ENCODE measurements at places on chromosomes 5 and 9.

- no peak for DNase-seq
These were observed 300.5 kb upstream of the ISL1 start for GRCh38 chr5:51082741-51083140.

DNA sequence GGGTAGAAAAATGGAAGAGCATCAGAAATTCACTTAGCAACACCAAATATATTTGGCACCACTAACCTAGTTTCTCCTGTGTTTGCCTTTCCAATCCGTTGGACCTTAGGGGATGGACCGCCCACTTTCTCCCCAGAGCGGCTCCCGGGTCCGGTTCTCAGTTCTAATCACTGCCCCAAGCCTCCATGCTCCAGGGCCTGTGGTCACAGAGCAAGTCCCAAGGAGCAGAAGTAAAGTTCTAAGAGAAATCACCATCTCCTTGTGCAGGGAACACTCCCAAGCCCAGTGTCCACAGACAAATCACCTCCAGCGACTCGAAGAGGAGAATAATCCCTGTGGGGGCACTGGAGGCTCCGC lies 728 bp upstream of the SLC1A1 start:
- DNase-seq: no peak

GRCh38 chr5:172659909-172660628 lies 19.0 kb downstream of the NEURL1B start:
- peak; percentile 91 for DNase-seq

DNA sequence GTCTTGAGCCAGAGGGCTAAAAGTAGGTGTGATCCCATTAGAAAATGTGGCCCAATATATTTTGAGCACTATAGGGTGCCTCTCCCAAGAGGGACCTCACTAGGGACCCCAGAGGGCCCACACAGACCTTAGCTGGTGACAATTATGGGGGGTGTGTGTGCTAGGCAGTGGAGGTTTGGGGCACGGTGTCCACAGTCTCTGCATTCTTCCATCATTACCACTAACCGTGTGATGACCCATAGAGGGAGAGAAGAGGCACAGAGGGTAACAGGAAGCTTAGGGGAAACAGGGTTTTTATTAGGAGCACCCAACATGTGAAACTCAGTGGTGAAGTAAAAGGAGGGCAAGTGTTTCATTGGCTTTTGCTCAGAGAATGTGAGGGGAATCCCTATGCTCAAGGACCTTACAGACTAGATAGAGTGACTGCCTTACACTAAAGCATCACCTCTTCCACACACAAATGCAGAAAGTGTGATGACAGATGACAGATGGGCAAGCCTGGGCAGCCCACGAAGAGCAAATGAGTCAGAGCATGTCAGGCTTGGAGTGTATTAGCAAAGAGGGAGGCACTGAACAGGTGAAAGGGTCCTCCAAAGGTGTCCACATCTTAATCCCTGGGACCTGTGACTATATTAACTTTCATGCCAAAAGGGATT lies 2.5 kb upstream of the ACTL7A start:
- no peak for DNase-seq

GRCh38 chr5:134175921-134176510 lies 734 bp downstream of the SKP1 start:
- DNase-seq: no peak

DNA sequence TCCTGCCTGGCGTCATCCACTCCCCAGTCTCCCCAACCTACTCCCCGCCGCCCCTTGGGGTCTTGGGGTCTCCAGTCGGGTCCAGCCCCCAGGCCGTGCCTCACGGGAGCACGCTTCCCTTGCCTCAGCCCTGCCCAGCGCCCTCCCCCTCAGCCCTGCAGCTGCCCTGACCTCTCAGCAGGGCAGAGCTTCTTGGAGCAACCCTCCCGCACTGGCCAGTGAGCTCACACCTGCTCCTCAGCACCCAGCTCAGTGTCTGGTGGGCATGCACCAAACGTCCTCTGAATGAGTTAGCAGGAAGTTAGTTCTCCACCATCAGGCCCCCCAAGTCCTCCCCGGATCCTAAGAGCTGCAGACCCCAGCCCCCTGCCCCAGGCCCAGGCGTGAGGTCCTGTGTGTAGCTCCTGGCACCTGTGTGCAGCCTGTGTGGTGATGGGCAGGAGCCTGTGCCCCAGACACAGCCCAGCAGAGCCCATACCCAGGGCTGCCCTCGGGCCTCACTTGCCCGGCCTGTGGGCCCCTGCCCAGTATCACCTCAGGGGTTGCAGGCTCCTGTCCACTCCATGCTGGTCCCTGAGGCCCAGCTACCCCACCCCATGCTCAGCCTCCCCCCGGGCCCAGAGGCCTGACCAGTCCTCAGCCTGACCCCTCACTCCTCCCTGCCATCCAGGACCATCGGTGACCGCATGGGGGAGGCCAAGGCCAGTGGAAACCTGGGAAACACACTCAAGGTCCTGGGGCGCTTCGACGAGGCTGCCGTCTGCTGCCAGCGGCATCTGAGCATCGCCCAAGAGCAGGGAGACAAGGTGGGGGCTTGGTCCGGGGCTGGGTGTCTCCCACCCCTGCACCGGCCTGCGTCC lies 8.2 kb downstream of the GPSM1 start:
- no peak for DNase-seq

DNA sequence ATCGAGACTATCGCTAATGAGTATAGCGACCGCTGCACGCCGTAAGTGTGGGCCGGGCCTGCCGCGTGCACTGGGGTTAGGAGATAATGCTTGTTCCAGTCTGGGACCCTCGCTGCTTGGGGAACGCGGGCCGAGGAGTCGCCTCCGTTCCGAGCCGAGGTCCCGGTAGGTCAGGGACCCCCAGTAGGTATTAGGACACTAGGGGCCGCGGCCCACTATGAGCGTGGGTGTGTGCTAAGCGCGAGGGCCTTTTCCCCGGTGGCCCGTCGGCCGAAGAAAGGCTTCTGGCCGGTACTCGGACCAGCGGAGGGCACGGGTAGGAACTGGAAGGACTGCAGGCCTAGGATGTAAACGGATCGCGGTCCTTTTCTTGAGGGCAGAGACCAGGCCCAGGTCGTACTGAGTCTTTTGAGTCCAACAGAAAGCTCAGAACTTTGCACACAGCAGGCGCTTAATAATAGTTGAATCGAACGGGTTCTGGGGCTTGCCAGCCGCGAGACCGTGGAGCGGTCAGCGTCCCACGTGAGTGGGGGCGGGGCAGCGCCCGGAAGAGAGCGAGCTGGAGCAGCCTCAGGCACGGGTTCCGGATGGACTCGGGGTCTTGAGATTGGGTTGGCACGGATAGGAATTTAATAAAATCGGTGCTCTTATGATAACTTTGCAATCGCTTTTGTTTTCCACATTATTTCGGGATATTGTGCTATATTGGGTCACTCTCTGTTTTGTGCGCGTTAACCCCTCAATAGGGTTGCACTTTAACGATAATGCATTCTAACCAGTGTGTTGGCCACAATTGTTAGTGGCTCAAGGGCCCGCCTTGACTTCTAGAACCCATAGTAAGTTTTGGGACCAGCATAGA lies 733 bp downstream of the HSPA4 start:
- DNase-seq: peak; percentile 79

DNA sequence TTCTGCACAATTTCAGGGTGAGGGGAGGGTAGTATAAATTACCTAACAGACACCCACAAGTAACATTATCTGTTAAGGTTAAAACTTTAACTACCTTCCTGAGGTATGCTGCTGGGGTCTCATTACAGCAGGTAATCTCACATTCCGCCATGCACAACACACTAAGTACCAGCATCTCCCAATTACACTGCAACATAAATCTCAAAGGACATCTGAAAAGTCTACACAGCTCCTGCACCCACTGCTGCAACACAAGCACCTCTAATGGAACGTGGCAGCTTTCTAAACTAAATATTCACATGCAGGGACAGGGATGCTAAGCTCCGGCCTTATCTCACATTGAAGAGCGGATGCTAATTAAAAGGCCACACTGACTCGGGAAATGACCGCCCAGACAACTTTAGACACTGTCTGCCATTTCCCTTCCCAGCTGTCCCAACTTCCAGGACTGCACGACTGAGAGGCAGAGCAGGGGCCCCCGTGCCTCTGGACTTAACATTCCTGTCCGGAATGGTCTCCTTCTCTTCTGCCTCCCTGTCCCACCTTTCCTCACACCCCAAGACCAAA lies 45.9 kb downstream of the PSMB7 start:
- DNase-seq: no peak

- DNase-seq: no peak
These were observed 310.7 kb downstream of the RAB3C start for GRCh38 chr5:58893551-58893950.

GRCh38 chr9:124267271-124267807 lies 9.6 kb downstream of the NEK6 start:
- DNase-seq: no peak

GRCh38 chr5:150656191-150657132 lies 4.6 kb upstream of the MYOZ3 start:
- peak; percentile 89 for DNase-seq

DNA sequence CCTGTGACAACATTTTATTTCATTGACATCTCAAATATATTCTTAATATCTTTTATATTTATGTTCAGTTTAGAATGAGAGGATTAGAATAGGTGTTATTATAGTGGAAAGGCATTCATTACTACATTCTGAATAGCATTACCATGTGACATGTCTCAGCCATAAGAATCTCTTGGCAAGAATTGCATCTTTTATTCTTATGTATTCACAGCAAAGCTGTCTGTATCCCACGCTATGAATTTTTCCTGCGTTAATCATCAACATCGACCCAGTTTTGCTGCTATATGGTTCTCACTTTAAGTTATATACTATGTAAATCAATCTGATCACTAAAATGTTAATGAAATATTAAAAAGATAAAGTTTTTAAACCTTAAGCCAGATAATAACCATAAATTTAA lies 248.6 kb downstream of the TMEM232 start:
- no peak for DNase-seq

DNA sequence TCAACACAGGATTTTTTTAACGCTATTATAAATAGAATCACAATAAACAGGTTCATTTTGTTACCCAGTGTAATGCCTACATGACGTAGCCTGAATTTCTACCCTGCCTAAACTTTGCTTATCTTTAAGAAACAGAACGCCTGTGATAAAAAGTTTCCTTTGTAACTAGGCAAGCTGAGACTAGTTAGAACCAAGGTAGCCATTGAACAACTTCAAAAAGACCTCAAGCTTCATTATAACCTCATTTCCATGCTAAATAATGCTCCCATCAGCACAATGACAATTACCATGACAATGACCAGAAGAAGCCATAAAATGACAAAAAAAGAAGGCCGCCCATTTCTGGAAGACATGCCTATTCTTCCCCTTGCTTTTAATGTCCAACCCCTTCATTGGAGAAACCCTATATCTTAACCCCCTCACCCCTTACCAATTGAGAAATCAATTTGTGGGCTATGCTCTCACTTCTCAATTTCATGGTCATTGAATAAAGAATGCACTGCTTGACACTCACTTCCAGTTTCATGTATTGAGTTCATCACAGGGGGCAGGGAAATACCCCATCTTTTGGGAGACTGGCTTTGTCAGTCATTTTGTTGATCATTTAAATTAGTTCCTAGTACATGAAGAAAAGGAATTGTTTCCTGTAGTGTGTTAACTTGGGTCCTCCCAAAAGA lies 276.8 kb downstream of the MCTP1 start:
- DNase-seq: no peak

Data from BE2C (cell line).